ENCODE measurements at places on chromosomes 7 and 10. TPM values are rescaled to one million over a fixed set of nuclear protein-coding genes. Genes with fewer than 3 reads are reported as not detected.
A peak's percentile ranks its signal among the peaks of the same experiment; 100 is the strongest.

The CD36 gene
- total RNA-seq = 0.83 TPM

The PLXDC2 gene
- total RNA-seq = 74.8 TPM

The C10orf90 gene
- total RNA-seq = not detected

The MSMB gene
- total RNA-seq = not detected

The SPDYE18 gene
- total RNA-seq = not detected

The CHCHD1 gene
- 37.5 TPM for total RNA-seq

The EGFR gene
- total RNA-seq = 0.59 TPM

The SLC13A4 gene
- not detected for total RNA-seq

The ZNF727 gene
- total RNA-seq = not detected

DNA sequence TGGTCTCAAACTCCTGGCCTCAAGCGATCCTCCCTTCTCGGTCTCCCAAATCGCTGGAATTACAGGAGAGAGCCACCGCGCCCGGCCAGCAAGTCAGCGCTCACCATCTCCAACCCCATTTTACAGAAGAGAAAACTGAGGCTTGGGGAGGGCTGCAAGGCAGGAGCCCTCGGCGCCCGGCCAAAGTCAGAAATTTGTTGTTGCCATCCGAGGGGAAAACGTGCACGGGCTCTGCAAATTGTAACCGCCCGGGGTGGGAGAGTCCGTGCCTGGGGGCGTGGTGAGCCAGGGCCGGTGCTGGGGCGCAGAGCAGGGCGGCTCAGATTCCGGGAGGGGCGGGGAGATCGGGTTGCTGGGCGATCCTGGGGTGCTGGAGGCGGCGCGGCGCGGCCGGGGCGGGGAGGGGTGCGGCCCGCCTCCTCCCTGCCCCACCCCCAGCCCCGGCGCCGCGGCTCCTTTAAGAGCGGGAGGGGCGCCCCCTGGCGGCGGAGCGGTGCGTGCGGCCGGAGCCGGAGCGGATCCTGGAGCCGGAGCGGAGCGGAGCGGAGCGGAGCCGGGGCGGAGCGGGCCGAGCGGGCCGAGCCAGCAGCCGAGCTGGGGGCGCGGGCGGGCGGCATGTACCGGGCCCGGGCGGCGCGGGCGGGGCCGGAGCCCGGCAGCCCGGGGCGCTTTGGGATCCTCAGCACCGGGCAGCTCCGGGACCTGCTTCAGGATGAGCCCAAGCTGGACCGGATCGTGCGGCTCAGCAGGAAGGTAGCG is at the start of gene VPS37D:
Gene VPS37D, plus strand, starts transcription at position 488 of the 759 bp plus-strand sequence. Its CDS starts 128 bp downstream, at position 616.
- peak; percentile 94 for DNase-seq

GRCh38 chr7:27693794-27694193 is 31.1 kb upstream of the HIBADH start:
- DNase-seq = no peak

GRCh38 chr10:17273403-17273802 is 45.4 kb downstream of the VIM start:
- DNase-seq = no peak

DNA sequence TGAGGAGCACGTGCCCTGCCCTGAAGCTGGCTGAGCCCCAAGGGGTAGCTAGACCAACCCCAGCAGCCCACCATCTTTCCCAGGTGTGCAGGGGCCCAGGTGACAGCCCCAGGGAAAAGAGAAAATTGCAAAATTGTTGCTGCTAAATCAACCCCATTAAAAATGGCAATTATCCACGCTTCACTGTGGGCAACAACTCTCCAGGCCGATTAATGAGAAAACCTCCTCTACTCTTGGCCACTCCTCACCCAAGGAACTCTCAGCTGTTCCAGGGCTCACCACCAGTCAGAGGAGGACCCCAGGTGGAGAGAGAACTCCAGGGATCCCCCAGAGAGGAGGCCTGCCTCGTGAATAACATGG is 516.1 kb upstream of the MGMT start:
- DNase-seq = no peak

DNA sequence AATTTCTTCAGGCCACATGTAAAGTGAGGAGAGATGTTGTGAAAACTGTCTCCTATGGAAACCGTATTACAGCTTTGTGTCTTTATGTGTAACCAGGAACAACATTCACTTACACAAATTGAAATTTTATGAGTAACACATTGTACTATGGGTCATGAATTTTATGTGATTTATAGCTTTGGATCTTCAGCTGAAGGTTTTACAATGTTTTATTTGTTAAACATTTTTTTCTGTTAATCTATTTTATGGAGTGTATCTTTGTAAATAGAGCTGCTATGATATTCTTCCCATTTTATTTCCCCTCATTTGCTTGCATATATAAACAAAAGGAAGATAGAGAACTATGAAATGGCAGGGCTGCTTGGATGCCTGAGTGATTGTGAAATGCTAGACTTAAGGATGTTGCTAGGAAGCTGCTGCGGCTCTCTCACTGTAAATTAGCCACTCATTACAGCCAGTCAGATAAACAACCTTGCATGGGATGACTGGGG is 104.5 kb upstream of the PCLO start:
- DNase-seq = no peak

- DNase-seq = no peak
Observed at GRCh38 chr7:116228241-116228640, 17.9 kb downstream of the TES start.

DNA sequence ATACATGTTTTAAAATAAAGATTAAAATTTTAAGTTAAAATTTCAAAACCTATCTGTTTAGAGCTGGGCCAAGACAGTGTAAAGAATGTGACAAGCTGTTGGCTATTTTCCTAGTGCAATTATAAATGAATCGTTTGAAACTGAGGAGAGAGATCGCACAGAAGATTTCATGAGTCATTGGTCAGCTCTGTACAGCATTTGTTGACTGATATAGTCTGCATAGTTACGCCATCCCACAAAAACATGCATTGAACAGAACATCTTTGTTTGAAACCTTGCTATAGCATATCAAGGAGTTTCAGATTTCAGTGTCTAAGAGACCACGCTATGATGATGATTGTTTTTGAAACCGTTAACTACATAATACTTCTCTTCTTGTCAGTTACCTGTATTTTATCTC is 1.3 kb upstream of the C10orf67 start:
- DNase-seq = peak; percentile 79

DNA sequence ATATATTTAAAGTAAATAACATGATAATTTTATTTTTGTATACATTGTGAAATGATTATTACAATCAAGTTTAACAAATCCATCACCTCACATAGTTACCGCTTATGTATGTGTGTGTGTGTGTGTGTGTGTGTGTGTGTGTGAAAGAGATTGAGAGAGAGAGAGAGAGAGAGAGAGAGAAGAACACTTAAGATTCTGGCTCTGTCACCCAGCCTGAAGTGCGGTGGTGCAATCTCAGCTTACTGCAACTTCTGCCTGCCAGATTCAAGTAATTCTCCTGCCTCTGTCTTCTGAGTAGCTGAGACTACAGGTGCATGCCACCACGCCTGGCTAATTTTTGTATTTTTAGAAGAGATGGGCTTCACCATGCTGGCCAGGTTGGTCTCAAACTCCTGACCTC is 17.8 kb downstream of the LYZL1 start:
- DNase-seq = peak; percentile 29

DNA sequence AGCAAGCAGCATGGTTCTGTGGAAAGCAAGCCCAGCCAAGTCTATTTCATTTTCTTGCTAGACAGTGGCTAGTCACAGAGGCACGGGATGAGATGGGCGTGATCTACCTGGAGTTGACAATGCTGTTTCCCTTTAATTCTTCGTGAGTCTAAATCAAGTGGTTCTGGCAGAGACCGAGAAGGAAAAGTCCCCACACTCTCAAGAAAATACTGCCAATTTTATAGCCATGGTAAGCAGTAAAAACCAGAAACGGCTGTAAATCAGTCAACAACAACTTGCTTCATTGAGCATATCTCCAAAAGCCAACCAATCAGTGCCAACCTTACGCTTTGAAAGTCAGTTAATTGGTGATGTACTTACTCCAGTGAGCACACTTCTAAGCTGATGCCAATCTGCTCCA is 223.4 kb downstream of the SEC23IP start:
- no peak for DNase-seq

GRCh38 chr7:44750921-44751571 is 2.4 kb downstream of the ZMIZ2 start:
- no peak for DNase-seq

DNA sequence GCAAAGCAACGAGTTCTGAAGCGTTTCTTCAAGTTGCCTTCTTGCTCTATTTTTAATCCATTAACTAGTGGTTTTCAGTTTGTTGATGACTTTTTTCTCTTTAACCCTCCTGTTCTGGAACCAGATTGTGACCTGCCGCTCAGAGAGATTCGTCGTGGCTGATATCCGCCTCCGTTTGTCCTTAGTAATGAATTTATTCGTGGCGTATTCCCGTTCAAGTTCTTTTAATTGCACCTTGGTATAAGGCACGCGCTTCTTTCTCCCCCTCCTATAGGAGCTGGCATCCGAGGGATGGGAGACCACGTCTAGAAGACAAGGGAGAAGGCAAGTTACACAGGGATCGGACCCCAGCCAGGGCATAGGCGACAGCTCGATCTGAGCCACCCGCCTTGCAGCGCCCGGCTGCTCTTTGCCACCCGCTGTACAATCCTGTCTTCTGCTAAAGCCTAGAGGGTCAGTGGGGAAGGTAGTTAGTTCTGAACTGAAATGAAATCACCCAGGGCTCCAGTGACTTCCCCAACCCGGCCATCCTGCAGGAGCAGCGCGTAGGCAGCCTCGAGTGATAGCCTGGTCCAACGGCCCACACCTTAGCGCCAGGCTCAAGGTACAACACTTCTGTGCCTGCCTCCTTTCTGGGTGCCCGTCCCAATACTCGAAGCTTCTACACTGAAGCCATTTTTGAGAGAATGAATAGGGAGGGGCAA is 1.6 kb downstream of the HOXA13 start:
- DNase-seq = no peak

DNA sequence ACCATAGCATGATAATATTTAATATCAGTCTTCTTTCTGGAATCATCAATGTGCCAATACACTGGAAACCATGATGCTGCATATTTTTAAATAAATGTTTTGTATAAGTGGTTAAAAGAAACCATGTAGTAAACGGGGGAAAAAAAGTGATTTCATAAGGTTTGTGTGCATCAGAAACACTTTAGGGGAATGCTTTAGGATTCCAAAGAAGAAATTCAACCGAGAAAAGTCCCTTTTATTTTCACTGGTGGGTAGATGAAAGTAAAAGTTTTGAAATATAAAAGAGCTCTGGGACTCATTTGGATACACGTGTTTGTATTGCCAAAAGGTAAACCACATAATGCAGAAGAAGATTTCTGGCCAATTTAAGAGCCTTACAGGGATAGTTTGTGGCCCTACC is 11.9 kb upstream of the MACC1 start:
- no peak for DNase-seq

DNA sequence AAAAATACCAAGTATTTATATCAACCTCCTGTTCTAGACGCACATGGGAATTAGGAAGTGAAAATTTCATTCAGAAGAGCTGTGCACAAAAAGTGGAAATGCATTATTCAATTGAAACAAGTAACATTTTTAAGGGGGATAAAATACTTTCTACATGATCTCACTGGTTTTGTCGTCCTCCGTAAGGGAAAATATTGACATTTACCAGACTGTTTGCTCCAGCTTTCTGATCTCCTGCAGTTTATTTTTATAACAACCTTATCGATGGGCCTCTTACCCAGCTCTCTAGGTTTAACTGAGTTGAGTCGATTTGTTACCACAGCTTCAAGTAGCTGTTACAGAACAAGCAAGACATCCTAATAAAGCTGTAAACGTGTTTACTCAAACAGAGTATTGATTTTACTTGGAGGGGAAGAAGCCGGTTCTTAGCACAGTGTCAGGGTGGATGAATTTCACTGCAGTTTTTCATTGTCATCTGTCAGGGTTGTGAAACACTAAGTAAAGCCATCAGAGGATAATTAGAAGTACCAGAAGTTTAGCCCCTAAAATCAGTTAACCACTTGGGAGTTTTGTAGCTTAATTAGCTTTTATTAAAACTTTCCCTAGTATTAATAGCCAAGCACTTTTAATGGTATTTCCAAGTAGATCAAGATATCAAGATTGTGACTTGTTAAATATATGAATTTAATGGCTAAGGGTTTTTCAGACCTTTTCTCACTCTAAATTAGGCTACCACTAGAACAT is 142.6 kb upstream of the KAT6B start:
- DNase-seq = no peak

- no peak for DNase-seq
Observed at GRCh38 chr10:76937181-76937600, 700.4 kb downstream of the KCNMA1 start.

DNA sequence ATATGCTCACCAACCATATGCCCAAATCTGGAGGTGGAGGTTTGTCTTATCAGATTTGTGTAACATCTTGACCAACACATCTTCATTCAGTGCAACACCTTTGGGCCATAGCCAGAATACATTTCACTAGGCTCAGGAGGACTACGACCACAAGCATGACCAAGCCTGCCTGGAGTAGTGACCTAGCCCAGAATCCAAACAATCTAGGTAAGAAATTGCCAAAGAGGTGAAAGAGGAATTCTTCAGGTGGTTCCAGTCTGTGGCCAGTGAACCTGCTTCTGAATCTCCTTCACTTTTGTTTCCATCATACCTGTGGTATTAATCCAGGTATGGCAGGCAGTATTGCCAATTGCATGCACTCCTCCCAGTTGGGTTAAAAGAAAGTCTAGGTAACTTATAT is 112.8 kb upstream of the RAB18 start:
- no peak for DNase-seq

GRCh38 chr7:158133515-158134271 is 453.9 kb downstream of the PTPRN2 start:
- DNase-seq = no peak

GRCh38 chr7:21771266-21771665 is 174.4 kb downstream of the CDCA7L start:
- no peak for DNase-seq

DNA sequence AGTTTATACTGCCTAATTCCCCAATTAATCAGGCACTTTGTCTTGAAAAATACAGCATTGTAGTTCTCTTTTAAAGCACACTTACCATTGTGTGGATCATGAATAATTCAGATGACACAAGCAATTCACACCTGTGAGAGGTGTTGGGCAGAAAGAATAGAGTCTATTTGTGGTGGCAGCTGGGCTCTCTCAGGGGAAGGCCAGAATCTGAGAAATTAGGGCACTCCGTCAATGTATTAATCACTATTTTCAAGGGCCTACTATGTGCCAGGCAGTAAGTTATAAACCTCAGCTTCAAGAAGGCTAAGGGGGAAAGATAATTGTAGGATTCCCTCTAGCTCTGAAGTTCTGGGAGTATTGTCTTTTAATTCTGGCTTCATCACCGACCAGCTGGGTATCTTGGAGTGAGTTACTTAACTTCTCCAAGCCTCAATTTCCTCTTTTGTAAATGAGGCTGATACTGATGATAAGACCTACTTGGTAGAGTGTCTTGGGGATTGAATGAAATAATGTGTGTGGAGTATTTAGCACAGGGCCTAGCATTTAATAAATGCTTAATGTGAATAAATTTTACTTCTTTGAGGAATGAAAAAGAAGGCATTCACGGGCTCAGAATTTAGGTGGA is 2.5 kb downstream of the CHN2 start:
- no peak for DNase-seq
